ENCODE measurements at places on chromosomes 5 and 9.

DNA sequence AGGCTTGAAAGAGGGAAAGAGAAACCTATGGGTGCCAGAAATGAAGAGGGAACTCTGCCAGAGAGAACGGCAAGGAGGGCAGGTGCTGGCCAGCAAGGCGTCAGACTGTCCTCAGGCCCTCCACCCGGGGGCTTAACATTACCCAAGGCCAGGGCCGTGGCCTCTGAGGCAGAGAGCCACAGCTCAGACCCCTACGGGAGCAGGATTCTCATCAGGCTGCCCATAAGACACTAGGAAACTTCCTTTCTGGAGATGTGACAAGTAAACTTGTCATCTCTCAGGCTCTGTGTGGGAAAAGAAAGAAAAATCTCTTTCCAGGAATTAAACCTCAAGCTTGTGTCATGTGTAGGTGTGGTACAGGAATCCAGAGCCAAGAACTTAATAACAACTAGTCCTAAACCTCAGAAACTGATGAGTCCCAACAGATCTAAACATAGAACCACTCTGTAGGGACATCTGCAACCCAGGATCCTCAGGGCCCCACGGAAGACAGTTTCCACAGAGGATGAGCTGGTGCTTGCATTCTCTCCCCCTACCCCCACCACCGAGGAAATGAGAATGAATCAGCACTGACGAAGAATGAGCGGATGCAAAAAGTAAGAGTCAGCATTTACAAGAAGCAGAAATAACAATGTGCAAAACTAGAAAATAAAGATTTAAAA is 74.3 kb downstream of the DCP2 start:
- DNase-seq = no peak

DNA sequence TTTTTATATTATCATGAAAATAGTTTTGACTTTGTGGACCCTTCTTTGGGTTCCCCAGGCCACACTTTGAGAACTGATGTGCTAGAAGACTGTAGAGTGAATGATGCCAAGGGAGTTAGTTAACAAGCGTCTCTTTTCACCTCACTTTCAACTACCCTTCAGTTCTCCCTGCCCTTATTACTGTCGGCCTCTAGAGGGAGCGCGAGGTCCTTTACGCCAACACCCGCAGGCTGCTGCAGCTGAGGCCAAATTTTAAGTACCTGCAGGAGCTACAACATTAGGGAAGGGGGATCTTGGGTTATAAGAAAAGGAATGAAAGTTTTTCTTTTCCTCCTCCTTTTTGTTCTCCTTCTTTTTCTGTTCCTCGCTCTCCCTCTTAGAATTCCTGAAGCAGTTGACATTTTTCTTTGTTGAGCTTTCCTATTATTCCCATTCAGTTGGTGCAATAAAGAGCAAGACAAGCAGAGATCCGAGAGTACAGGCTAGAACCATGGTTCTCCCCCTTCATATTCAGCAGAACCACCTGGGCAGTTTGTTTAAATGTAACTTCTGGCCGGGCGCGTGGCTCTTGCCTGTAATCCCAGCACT is 84.0 kb downstream of the ZFAND5 start:
- peak; percentile 81 for DNase-seq

- DNase-seq = no peak
These were observed 22.5 kb upstream of the ADAMTSL1 start for GRCh38 chr9:18451406-18451805.

- DNase-seq = no peak
These were observed 177.0 kb downstream of the CDK5RAP2 start for GRCh38 chr9:120402741-120403542.

GRCh38 chr9:115442054-115442453 is 324.1 kb upstream of the TNC start:
- no peak for DNase-seq

DNA sequence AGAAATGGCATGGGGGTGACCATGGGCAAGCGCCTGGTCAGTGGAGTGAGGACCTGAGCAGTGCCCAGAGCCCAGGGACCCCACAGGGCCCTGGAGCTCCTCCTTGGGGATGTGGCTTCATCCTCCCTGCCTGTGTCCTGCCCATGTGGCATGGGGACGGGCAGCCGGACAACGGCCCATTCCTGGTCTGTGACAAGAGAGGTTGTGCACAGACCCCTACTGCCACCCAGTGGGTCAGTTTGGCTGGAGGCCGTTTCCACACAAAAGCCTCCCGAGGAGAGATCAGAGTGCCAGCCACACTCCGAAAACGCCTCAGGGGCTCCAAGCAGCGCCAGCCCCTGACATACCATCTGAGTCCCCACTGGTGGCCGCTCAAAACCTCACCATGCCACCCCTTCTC is 19.8 kb downstream of the SLC6A18 start:
- DNase-seq = no peak

DNA sequence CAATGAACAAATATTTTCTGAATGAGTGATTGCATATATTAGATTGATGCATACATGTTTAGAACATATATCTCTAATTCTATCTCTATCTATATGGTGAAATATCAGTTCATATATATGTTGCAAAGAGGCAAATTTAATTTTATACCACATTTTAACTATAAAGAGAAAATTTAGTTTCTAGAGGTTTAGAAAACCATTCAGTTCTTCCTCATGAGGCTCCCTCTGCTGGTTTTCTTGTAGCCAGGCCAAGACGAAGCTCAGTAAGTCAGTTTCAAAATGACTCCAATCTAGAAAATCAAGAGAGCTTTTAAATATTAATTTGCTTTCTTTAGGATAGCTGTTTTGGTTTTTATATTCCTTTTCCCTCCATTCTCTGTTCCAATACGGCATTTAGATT is 312.1 kb downstream of the TMEM232 start:
- no peak for DNase-seq

DNA sequence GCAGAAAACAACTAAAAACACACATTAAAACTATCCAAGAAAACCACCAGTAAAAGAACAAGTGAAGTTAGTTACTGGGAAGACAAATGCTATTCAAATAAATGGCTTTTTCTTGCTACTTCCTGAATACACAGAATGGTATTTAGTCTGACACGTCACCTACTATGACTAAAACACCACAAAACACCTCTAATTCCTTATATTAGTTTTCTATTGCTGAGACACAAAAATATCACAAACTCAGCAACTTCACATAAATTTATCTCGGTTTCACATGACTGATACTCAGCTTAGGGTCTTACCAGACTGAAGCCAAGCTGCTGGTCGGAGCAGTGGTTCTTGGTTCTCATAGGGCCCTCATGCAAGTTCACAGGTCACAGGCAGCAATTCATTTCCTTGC is 5.4 kb downstream of the DMAC1 start:
- no peak for DNase-seq
